ENCODE measurements at places on chromosomes 16 and 17.

GRCh38 chr16:59697761-59698160 is 963.6 kb upstream of the GOT2 start:
- no peak for DNase-seq

GRCh38 chr16:31076319-31076718 is 2.1 kb downstream of the ZNF646 start:
- no peak for DNase-seq

DNA sequence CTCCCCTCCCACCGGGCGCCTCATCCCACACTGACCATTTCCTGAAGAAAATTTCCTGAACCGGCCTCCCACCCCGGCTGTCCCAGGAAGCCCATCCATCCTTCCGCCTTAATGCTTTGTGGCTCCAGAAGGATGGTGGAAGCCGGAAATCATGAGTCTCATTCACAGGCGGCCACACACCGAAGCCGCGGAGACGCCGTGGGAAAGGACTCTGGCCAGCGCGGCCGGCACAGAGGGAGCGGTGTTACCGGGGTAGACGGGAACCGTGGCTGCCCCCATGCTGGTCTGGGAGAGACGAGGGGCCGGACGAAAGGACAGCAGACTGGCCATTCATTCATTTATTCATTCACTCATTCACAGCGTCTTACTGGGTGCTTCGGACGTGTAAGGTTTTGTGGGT is 326.8 kb downstream of the SEC14L1 start:
- no peak for DNase-seq

DNA sequence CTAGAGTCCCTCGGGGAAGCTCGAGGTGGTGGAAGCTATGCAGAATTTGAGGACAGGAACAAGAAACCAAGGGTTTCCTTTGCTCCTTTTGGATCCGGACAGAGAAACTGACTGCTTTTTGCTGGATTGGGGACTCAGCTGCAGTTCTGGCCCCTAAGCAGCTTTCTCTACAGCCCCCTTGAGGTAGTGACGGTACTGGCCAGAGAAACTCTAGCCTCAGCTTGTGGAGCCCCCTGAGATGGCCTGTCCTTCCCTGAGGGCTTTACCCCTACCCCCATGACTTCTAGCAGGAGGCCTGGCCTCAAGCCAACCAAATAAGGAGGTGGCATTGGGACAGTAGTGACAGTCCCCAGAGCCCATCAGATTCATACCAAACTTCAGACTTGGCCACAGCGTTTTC is 118.1 kb downstream of the IRX5 start:
- DNase-seq = no peak

DNA sequence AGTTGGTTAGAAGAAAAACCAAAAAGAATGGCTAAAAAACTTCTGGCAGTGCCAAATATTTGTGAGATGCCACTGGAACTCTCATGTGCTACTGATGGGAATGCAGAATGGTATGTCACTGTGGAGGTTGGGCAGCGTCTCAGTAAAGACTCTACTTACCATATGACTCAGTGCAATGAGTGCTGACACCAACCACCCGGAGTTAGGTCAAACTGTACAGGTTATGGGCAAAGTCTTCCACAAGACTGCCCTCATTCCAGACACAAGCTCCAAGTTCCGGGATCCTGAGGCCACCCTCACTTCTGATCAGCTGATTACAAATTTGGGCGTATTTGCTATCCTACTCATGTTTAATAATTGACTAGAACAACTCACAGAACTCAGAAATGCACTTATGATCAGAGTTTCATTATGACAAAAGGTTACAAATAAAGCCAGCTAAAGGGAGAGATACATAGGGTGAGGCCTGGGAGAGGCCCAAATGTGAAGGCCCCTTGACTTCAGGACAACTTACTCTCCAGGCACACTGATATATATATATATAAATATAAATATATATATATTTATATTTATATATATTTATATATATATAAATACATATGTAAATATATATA is 114.9 kb downstream of the TRIM37 start:
- no peak for DNase-seq

- no peak for DNase-seq
These were observed 265.5 kb upstream of the CCL2 start for GRCh38 chr17:33989361-33990148.

GRCh38 chr17:42184713-42185620 is at the start of gene HCRT:
Gene HCRT, minus strand, starts transcription at chr17:42185452. Its CDS starts 87 bp downstream, at chr17:42185365.
- DNase-seq = no peak

DNA sequence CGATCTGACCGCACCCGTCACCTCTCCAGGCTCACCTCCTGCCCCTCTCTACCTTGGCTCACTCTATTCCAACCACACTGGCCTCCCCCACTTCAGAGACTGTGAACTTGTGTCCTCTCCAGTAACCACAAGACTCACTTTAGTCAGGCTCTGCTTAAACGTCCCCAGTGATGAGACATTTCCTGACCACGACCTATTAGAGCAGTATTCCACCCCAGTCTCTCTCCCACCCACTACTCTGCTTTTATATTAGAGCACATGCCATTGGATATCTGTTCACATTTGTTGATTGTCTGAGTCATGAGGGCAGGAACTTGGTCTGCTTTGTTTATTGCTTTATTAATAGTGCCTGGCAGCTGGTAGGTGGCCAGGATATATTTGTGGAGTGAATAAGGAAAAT is 20.1 kb downstream of the COX11 start:
- no peak for DNase-seq

- no peak for DNase-seq
These were observed 148.0 kb upstream of the FOXF1 start for GRCh38 chr16:86362155-86362849.

DNA sequence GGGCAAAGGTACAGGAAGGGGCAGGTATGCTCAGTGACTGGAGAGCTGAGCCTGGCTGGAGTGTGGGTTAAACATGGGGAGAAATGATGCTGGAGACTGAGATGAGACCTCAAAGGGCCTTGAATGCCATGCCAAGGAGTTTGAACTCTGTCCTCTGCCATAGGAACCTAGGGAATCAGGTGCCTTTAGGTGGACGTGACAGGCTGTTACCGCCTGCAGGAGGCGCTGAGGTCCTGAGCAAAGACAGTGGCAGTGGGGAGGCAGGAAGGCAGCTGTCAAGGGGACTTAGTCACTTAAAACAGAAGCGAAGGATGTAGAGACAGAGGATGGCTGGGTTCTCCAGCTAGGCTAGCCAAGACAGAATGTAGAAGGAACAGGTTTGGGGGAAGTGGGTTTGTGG is 9.1 kb downstream of the PSMB3 start:
- peak; percentile 44 for DNase-seq

- no peak for DNase-seq
These were observed 953 bp upstream of the NECAB2 start for GRCh38 chr16:83967091-83967490.

DNA sequence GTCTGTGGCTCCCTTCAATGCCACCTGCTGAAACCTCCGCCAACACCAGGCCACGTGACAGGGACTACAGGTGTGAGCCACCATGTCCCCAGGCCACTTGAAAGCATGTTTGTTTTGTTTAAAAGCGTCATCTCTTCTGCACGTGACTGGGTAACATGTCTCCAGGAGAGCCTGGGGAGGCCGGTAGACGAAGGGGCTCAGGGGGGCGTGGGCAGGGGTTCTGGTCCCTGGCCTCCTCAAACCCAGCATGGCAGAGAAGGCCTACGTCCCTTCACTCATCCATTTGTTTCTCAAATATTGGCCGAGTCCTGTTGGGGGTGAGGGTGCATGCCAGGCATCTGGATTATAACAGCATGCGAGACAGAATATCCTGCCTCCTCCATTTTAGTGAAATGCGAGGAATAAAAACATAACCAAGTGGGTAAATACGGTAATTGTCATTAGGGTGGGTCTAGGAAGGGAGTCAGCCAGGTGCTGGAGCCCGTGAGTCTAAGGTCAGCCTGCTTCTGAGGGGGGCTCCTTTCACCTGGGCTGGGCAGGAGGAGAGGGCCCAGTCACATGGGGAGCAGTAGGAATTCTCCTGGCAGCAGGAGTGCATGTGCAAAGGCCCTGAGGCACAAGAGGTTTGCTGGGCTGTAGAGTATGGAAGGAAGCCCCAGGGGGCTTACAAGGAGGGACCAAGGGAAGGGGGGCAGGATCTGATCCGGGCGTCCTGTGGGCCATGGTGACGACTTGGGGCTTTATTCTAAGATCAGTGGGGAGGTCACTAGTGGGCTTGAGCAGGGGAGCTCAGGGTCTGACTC is 26.8 kb upstream of the CIBAR2 start:
- DNase-seq = no peak

- no peak for DNase-seq
These were observed 8.6 kb upstream of the MMP15 start for GRCh38 chr16:58016840-58017446.

GRCh38 chr17:38667099-38667786 is 7.5 kb downstream of the EPOP start:
- DNase-seq = peak; percentile 57

- peak; percentile 11 for DNase-seq
These were observed 486 bp upstream of the WSB1 start for GRCh38 chr17:27293359-27293897.

DNA sequence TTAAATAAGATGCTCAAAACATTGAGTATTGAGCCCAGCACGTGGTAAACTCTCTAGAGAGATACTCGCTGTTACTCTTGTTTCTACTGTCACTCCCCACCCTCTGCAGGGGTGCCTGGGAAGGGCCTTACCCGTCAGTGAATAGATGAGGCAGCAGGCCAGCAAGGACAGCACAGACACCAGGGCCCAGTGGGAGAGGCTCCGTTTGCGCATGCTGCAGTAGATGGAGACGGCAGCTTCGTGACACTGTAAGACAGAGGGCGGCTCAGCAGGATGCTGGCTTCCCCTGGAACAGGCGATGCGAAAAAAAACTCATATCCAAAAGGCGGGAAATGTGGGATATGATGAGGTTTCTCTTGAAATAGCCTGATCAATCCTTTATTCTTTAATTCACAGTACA is 20.0 kb downstream of the SLC38A8 start:
- DNase-seq = no peak

- DNase-seq = no peak
These were observed 3.5 kb downstream of the GSG1L start for GRCh38 chr16:28059841-28060575.

DNA sequence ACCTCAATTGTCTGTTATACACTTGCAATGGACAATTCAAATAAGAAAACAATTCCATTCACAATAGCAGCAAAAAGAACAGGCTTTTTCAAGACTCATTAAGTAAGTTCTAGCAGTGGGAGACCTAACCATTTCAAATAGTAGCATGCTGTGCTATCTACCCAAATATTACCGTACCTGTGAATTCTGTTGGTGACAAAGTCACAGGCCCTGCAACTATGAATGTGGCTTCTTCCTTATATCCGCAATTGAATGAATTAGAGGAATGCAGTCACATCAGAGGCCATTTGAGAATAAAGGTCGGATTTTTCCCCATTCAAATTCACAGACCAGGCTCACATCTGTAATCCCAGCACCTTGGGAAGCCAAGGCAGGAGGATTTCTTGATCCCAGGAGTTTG is 800 bp upstream of the NME4 start:
- DNase-seq = no peak
